Activated CD4-positive, alpha-beta T cell treated with anti-CD3 and anti-CD28 coated beads, Interleukin-2, amount 10 ng/mL, durations not matched to agents 7 days and 5 days (primary cell): ENCODE measurements at places on chromosomes 6 and 20. TPM values are rescaled to one million over a fixed set of nuclear protein-coding genes. Genes with fewer than 3 reads are reported as not detected.

DNA sequence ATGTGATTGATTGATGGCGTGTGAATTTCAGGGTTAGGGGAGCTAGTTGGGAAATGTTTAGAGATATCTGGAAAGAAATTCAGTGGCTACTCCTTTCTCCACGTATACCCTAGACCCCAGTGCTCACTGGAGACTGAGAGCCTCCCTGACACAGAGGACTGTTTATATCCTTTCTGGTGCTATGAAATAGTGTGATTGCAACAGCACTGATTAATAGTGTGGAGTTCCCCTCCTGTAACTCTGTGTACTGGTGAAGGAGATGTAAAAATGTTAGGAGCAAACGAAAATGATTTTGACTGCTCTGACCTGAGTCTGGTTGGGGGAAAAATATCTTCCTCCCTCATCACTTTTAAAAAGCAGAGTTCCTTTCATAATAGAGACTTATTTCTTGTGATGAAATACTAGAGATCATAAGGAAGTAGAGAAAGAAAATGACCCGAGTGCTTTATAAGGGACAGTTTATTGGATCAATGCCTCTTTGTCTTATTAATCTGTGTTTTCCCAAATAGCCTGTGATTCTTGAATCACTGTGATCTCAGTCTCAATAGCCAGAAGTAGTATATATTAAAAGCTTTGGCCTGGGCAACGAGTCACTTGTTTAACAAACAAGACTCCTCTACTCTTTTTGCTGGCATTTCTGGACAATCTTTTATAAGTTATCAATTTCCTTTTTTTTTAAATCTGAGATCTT, 92.3 kb downstream of the RNF182 start:
- no peak overlapping the region for H3K27ac ChIP-seq
- H3K27me3 ChIP-seq: peaks cover 8% of the 10 kb centered on the region
- no peak overlapping the region for H3K4me3 ChIP-seq

- peaks cover 5% of the 10 kb centered on the region for H3K36me3 ChIP-seq
- no peak overlapping the region for H3K4me3 ChIP-seq
- DNase-seq: no peak
- H3K27ac ChIP-seq: no peak overlapping the region
- H3K27me3 ChIP-seq: peaks cover 2% of the 10 kb centered on the region
- peaks cover 6% of the 10 kb centered on the region for H3K4me1 ChIP-seq
Observed at GRCh38 chr6:105832313-105832761, 253.8 kb upstream of the PRDM1 start.

DNA sequence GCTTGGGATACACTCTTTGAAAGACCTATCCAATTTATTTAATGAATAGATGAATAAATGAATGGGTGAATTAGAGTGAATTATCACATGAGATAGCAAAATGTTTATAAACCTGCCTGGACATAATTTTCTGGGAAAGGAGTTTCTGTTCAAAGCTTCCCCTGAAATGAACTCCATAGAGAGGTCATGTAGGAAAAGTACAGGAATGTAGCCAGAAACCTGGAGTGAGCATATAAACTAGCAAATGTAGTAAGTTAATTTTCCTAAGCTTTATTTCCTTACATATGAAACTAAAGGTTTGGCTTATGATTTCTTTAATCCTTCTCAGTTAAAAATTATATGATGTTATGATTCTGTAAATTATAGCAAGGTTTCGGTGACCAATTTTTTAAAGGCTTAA, 380.3 kb upstream of the RSPO3 start:
- no peak overlapping the region for H3K27ac ChIP-seq
- no peaks in the 10 kb centered on the region for H3K27me3 ChIP-seq
- H3K4me3 ChIP-seq: no peak overlapping the region
- DNase-seq: no peak
- no peaks in the 10 kb centered on the region for H3K4me1 ChIP-seq
- no peaks in the 10 kb centered on the region for H3K36me3 ChIP-seq

DNA sequence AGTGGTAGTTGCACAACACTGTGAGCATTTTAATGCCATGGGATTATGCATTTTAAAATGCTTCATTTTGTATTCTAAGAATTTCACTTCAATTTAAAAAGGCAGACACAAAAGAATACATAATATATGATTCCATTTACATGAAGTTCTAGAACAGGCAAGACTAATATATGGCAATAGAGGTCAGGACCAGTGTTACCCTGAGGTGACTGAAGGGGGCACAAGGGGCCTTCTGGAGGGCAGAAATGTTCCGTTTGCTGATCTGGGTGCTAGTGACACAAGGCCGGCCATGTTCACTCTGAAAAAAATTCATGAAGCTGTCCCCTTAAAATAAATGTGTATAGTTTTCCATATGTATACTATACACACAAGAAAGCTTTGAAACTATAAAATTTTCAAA, 28.5 kb downstream of the TASP1 start:
- no peaks in the 10 kb centered on the region for H3K4me1 ChIP-seq
- H3K27me3 ChIP-seq: no peaks in the 10 kb centered on the region
- no peak overlapping the region for H3K27ac ChIP-seq
- H3K4me3 ChIP-seq: no peak overlapping the region
- no peak for DNase-seq

- H3K27me3 ChIP-seq: peaks cover 14% of the 10 kb centered on the region
- no peak for DNase-seq
- H3K4me1 ChIP-seq: peaks cover 3% of the 10 kb centered on the region
- no peak overlapping the region for H3K27ac ChIP-seq
Observed at GRCh38 chr20:3430376-3431069, 23.1 kb upstream of the DNAAF9 start.

- no peaks in the 10 kb centered on the region for H3K36me3 ChIP-seq
- peaks cover 10% of the 10 kb centered on the region for H3K27me3 ChIP-seq
- H3K27ac ChIP-seq: no peak overlapping the region
- no peak overlapping the region for H3K4me3 ChIP-seq
- no peaks in the 10 kb centered on the region for H3K4me1 ChIP-seq
Observed at GRCh38 chr20:23540624-23541023, 27.7 kb downstream of the CST9L start.

DNA sequence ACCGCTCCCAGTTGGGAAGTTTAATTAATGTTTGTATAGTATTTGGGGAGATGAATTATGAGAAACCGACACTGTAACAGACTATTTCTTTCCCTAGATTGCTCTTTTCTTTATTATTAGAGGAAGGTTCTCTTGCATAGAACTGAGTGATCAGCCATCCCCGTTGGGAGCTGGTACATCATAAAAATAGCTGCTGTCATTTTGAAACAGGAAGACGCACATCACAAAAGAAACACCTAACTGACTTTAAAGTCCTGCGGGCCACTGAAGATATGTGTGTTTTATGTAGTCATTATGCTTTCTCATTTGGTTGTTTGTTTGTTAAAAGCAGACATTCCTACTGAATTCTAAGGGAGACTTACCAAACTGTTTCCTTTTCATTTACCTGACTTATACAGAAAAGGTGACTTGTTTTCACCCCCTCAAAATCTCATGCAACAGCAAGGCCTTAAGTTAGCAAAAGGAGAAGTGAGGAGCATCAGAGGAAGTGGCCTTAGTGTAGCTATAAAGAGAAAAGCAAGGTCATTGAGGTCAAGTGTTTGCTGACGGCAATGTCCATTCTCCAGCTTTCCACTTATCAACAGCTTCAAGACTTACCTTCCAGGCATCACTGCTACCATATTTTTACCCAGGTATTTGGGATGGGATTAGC, 91.0 kb downstream of the PKHD1 start:
- H3K27me3 ChIP-seq: peaks cover 7% of the 10 kb centered on the region
- H3K27ac ChIP-seq: no peak overlapping the region
- H3K36me3 ChIP-seq: no peaks in the 10 kb centered on the region
- H3K4me1 ChIP-seq: no peaks in the 10 kb centered on the region

GRCh38 chr20:24999568-24999967, 7.0 kb upstream of the APMAP start:
- no peak for DNase-seq
- H3K4me1 ChIP-seq: peaks cover 7% of the 10 kb centered on the region
- H3K27ac ChIP-seq: no peak overlapping the region

- peaks cover 7% of the 10 kb centered on the region for H3K4me1 ChIP-seq
- DNase-seq: no peak
- H3K27ac ChIP-seq: no peak overlapping the region
- peaks cover 22% of the 10 kb centered on the region for H3K27me3 ChIP-seq
- H3K36me3 ChIP-seq: no peaks in the 10 kb centered on the region
Observed at GRCh38 chr6:157376706-157377230, 4.2 kb upstream of the ZDHHC14 start.

DNA sequence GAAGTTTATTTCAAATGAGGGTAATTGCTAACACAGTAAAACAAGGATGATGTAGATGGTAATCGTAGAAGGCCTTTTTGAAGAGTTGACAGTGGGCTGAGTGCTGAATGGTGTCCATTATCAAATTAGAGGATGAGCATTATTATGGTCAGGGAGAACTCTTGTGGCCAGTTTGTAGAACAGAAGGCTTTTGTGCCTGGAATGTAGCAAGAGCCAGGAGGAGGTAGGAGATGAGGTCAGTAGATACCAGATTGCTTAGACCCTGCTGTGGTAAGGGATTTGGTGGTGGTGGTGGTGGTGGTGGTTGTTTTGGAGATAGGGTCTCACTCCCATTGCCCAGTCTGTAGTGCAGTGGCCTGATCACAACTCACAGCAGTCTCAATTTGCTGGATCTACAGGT, 6.2 kb downstream of the CSE1L start:
- H3K4me3 ChIP-seq: no peak overlapping the region
- H3K36me3 ChIP-seq: peaks cover 53% of the 10 kb centered on the region
- H3K27ac ChIP-seq: peak overlapping the region; percentile 64
- no peaks in the 10 kb centered on the region for H3K27me3 ChIP-seq
- peaks cover 52% of the 10 kb centered on the region for H3K4me1 ChIP-seq

DNA sequence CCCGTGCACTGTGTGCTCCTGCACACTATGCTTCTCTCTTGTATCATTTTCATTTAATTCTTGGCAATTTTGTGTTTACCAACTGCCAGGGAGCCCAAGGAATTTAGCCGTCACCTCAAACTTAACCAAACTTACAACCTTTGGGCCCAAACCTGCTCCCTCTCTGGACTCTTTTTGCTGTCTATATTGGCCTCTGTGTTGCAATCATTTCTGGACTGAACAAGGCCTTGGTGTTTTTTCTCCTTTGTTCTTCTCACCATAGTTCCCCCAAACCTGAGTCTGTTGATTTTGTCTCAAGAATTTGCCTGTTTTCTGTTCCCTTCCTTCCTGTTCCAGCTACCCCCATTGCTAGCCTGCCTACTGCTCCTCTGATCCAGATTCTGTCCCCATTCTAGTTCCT, 19.2 kb downstream of the DCBLD1 start:
- H3K4me1 ChIP-seq: peaks cover 6% of the 10 kb centered on the region
- H3K36me3 ChIP-seq: no peaks in the 10 kb centered on the region
- H3K4me3 ChIP-seq: no peak overlapping the region
- no peak for DNase-seq
- no peak overlapping the region for H3K27ac ChIP-seq
- H3K27me3 ChIP-seq: no peaks in the 10 kb centered on the region

GRCh38 chr20:43766385-43766784, 39.6 kb upstream of the GTSF1L start:
- H3K27me3 ChIP-seq: peaks cover 11% of the 10 kb centered on the region
- H3K4me3 ChIP-seq: no peak overlapping the region
- no peaks in the 10 kb centered on the region for H3K36me3 ChIP-seq
- no peak overlapping the region for H3K27ac ChIP-seq
- DNase-seq: no peak
- no peaks in the 10 kb centered on the region for H3K4me1 ChIP-seq

FHL5 gene
- not detected for total RNA-seq

PTCRA gene
- total RNA-seq: not detected

ZNF391 gene
- total RNA-seq: 2.0 TPM

PCED1A gene
- total RNA-seq: 23.9 TPM
